Stimulated activated naive CD4-positive, alpha-beta T cell treated with Interleukin-2 at 50 U/mL for 16 hours (primary cell): ENCODE measurements at places on chromosomes 11 and 22.

DNA sequence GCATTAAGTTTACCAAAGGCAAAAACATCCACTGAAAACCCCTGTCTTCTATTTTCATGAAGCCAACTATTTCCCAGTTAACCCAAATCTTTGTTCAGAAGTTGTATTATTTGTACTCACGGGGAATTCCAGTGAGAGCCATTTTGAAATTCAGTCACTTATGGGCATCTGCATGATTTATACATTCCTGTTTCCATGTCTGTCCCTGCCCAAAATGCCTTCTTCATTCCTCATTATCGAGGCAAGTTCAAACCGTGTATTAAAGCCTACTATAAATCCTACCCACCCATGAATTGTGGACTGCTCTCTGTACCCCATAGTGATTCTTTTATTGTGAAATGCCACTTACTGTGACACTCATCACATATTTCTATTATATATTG is 772.7 kb downstream of the DLG2 start:
- DNase-seq = no peak

DNA sequence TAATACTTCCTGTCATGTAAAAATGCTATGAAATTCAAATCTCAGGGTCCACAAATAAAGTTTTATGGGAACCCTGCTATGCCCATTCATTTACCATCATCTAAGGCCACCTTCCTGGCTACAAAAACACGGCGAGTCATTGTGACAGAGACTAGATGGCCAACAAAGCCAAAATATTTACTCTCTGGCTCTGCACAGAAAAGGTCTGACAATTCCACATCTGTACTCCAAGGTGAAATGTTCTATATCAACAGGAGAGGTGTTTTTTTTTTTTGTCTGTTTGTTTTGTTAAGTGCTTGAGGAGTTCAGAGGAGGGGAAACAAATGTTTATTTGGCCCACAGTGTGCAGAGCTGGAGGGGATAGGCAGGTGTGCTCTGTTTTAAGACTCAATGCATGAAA is 18.6 kb upstream of the TMA7B start:
- no peak for DNase-seq

DNA sequence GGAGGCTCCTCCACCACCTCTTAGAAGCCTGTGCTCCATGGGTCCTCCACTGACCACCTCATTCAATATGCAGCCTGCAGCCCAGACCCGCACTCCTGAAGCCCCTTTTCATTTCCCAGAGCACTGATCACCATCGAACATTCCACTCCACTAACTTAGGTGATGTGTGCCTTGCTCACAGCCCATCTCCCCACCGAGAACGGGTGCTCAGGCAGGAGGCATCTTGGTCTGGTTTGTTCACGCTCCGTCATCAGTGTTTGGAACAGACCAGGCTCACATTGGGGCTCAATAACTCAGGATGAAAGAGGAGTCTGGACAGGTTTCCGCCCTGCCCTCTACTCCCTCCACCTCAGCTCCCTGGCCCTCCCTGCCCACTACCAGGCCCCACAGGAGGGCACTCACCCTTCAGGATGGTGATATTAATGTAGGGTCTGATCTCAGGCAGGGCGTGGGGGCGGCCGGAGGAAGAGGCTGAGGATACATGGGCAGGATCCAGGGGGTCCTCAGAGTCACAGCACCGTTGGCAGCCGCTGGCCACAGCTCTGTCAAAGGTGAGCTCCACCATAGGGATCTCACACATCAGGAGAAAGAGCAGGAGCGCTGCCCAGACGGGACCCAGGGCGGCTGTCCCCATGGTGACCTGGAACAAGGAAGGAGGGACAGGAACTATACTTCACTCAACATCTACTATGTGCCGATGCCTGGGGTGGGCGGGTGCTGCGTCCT is 3.1 kb downstream of the C1QTNF6 start:
- no peak for DNase-seq

DNA sequence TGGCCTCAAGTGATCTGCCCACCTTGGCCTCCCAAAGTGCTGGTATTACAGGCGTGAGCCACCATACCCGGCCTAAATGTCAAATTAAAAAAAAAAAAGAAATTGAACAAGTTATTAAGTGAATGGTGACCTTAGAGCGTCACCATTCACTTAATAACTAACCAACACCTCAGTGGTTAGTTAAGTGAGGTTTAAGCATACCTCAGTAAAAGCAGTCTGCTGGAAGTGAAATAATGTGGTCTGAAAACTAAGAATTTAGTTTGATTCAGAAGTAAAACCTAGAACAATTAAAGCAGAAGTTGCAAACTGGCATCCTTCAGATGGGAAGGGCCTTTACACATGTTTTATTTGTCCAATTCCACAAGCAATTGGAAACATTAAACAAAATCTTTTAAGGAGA is 71.5 kb downstream of the FCHSD2 start:
- no peak for DNase-seq

DNA sequence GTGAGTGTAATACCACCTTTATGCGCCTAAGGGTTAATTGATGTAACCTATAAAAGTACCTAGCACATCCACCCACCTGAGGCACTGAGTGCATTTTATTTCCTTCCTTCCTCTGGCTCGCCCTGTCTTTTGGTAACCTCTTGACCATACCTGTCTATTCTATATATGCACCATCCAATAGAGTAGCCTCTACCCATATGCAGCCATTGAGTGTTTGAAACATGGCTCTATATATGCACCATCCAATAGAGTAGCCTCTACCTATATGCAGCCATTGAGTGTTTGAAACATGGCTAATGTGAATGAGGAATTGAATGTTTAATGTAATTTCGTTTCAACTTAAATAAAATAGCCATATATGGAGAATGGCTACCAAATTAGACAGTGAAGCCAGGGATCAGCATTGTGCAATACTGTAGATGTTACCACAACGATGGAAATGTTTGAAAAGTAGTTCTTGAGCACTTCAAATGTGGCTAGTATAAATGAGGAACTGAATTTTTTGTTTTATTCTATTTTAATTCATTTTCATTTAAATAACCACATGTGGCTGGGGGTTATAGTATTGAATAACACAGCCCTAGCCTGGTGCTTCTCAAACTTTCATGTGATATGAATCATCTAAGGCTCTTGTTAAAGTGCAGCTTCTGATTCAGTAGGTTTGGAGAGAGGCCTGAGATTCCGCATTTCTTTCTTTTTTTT is 33.8 kb downstream of the SLC35F2 start:
- no peak for DNase-seq

DNA sequence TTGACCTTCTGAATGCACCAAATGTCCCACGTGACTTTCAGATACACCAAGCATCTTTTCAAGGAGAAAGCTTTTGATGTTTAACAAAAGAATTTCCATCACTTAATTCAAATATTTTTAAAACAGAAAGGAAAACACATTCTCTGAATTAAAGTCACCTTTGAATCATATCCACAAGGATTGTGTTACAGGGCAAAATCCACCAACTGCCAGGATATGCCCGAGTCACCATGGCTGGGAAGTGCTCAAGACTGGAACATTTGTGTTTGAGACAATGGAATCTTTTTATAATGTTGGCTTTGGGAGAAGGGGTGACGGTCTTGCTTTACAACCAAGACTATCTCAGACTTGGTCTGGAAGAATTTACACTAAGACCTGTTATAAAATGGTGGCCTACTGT is 40.8 kb downstream of the BID start:
- DNase-seq = no peak

DNA sequence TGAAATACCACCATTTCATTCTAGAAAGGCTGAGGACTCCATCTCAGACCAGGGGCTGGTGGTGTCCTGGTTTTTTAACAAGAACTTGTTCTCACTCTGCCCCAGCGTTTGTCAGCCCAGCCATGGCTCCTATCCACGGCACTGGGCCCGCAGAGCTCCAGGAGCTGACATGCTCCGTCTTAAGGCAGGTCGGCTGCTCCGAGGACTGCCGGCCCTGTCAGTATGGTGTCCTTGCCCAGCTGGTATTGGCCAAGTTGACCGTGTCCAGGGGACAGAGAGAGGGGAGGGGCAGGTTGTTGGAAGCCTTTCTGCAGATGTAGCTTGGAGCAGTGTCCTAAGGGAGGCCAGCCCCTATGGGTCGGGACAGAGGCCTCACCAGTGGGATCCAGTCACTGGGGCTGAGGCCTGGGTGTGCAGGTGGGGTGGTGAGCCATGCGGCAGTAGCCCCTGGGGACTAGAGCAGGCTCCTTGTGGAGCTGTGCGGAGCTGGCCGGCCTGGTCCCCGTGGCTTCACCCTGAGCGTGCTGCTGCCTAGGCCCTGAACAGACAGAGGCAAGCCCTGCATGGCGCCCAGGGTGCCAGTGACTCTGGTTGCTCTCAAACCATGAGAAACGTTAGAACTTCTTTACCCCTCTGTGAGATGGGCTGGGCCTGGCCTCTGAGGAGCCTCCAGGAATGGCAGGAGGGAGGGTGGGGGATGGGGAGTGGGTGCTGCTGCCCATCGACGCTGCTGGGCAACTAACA is 39.9 kb upstream of the KCNQ1OT1 start:
- DNase-seq = no peak

DNA sequence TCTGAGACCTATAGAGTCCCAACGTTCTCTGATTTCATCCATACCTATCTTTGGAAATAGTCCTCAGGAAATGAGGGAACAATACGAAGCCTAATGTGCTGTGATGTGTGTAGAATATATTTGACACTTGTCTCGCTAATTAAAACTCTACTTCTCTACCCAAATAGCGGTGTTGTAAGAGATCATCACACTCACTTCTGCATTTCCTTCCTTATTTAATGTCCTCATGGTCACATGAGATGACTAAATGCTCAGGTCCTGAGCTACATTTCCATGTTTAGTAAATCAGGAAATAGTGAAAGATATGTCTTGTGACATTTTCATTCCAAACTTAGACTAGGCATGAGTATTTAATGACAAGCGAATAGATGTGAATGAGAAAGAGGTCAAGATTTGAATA is 112.3 kb downstream of the MAML2 start:
- DNase-seq = no peak

GRCh38 chr11:45108070-45109064 is 38.1 kb upstream of the PRDM11 start:
- DNase-seq = no peak

DNA sequence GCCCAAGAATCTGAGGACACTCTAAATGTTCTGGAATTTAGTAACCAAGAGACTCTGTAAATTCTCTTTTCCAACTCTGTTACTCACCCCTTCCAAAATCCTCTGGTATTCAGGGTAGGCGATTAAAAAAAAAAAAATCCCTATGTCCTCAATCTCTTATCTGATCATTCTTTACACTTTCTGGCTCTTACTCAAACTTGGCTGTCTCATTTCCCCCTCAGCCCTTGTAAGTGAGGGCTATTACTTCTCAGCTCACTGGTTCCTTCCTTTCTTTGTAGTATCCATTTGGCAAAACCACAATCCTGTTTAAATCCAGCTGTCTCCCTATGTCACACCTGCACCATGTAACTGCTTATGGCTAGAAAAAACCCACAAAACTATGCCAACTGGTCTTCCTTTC is 12.7 kb upstream of the MSANTD2 start:
- DNase-seq = no peak

GRCh38 chr11:77672264-77672663 is 34.7 kb upstream of the CLNS1A start:
- DNase-seq = no peak

DNA sequence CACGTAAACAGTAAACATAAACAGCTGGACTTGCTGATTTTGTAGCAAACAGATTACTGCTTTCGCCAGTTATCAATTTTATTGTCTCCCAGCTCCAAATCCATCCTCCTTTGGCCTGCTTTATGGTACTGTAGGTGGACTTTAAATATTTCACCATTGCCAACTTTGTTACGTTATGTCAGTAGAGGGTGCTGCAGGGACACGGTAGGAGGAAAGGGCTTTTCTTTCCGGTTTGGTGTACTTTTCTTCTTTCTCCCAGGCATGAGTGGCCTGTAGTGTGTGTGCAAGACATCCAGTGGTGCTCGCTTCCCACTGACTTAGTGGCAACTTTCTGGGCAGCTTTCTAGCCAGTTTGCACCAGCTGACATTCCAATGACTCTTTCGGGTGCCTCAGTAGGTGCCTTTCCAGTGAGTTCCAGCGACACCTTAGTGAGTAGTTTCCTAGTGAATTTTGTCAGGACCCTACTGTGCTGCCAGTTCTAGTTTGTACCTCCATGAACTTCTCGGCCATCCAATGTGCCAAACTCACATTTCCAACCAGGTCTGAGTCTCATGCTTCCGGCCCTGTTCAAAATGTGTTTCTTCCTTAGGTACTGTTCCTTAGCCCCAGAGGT is 267.6 kb upstream of the TENM4 start:
- no peak for DNase-seq

DNA sequence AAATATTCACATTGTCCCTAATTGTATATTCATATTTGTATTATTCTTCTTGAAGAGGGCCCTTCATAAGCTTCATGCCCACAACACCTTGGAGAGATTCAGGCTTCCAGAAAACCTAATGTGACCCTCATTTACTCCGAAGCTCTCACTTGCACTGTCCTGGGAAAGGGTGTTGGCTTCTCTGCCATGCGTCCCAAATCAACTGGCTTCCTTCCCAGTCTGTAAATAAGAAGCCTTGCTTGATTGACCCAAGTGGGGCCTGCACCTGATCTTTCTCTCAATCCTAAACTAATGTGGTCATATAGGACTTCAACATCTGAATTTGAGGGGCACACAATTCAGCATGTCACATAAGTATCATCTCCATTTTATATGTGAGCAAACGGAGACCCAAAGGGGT is 40.5 kb upstream of the ZBTB16 start:
- DNase-seq = no peak

DNA sequence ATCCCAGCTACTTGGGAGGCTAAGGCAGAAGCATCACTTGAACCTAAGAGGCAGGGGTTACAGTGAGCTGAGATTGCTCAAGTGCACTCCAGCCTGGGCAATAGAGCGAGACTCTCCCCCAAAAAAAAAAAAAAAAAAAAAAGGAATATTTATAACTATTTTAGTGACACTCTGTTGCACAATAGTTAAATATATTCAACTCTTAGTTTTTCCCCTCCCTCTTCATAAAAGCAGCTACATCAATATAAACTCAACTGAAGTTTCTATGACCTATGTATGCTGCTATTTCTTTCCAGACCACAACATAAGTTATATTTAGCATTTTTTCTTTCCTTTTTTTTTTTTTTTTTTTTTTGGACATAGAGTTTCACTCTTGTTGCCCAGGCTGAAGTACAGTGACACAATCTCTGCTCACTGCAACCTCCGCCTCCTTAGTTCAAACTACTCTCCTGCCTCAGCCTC is 19.2 kb downstream of the CELF1 start:
- no peak for DNase-seq

GRCh38 chr11:86041975-86042378 is 26.9 kb downstream of the PICALM start:
- no peak for DNase-seq

DNA sequence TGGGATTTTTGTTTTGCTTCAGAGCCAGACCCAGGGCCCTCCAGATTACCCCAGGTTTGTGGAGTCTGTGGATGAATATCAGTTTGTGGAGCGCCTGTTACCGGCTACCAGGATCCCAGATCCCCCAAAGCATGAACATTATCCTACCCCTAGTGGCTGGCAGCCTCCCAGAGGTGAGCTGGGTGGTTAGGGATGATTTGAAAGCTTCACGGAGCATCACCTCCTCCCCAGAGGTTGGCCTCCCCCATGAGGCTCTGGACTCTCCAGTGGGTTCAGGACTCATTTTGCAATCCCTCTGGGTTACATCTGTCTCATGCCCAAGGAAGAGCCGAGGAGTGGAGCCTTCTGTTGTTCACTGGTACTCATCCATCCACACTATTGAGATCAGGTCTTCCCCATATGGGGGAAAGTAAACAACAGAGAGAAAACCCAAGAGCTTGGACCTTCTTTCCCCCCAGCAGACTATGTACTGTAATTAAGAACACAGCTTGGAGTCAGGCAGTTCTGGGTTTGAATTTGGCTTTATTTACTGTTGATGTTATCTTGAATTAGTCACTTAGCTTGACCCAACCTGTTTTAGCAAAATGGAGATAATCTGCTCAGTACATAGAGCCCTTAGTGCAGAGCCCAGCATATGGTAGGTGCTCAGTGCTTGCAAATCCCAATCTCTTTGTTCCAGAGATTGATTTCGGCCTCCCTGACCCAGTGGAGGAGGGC is 2.5 kb downstream of the MRPL49 start:
- DNase-seq = no peak
